ENCODE measurements at places on chromosomes 11 and 22. TPM values are rescaled to one million over a fixed set of nuclear protein-coding genes. Genes with fewer than 3 reads are reported as not detected.

Gene MN1
- 6.5 TPM for total RNA-seq

Gene APOL5
- total RNA-seq = not detected

Gene CSNK2A3
- 2.6 TPM for total RNA-seq

Gene NEFH
- 1.0 TPM for total RNA-seq

GRCh38 chr11:73320763-73321603, 12.9 kb downstream of the ARHGEF17 start:
- no peak for DNase-seq
- no peaks in the 10 kb centered on the region for H3K27me3 ChIP-seq
- no peaks in the 10 kb centered on the region for H3K36me3 ChIP-seq
- peak overlapping the region; percentile 68 for H3K27ac ChIP-seq

DNA sequence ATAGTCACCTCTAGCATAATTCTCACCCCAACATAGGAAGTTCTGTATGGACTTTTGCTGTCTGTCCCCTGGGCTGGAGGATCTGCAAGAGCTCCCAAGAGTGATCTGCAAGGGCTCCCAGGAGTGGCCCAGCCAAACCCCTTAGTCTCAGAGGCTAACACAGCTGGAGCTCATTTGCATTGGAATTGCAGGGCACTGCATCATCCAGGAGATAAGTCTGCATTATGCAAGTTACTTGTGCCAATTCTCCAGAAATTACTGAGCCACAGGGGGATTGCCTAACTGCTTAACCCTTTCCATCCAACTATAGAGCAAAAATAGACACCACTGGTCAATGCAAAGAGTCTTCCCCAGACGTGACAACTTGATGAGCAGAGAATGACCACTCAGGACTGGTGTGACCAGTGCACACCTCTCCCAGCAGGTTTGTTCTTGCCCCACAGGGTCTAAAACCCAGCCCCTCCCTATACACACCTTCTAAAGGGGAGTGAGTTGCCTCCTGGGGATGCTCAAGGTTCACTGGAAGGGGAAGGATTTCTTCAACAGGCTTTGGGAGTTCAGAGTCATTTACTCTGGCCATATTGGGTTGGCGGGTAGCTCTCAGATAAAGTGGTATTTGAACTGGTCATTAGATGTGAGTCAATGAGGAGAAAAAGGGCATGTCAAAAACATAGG, 38.4 kb downstream of the POU2AF3 start:
- H3K4me1 ChIP-seq = peaks cover 13% of the 10 kb centered on the region
- H3K4me3 ChIP-seq = no peak overlapping the region
- H3K36me3 ChIP-seq = no peaks in the 10 kb centered on the region
- H3K27me3 ChIP-seq = no peaks in the 10 kb centered on the region

GRCh38 chr22:48043581-48043980, 1281.1 kb downstream of the TBC1D22A start:
- no peak overlapping the region for H3K27ac ChIP-seq
- no peaks in the 10 kb centered on the region for H3K4me1 ChIP-seq
- H3K36me3 ChIP-seq = no peaks in the 10 kb centered on the region
- DNase-seq = no peak
- peaks cover 14% of the 10 kb centered on the region for H3K27me3 ChIP-seq

GRCh38 chr11:61140416-61140815, 20.8 kb downstream of the VPS37C start:
- H3K4me1 ChIP-seq = peaks cover 33% of the 10 kb centered on the region
- H3K27ac ChIP-seq = no peak overlapping the region
- H3K27me3 ChIP-seq = no peaks in the 10 kb centered on the region
- DNase-seq = no peak
- H3K4me3 ChIP-seq = no peak overlapping the region

DNA sequence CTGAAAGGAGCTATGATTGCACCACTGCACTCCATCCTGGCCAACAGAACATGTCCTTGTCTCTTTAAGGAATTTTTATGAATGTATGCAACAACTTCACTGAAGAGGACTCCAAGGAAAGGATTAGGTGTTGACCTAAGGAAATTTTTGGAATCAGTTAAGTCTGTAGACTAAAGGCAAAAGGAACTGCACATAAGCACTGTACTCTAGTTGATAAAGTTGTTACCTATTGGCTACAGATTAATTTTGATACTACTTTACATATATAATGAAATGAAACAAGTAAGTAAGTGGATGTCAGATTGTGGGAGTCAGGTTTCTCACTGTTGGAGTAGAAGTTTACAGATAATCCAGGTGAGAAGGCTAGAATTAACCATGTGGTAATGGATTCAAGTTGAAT, 36.5 kb downstream of the TUG1 start:
- no peaks in the 10 kb centered on the region for H3K27me3 ChIP-seq
- no peak overlapping the region for H3K27ac ChIP-seq
- no peaks in the 10 kb centered on the region for H3K4me1 ChIP-seq
- no peaks in the 10 kb centered on the region for H3K36me3 ChIP-seq

- H3K4me1 ChIP-seq = peaks cover 4% of the 10 kb centered on the region
- no peaks in the 10 kb centered on the region for H3K27me3 ChIP-seq
- no peak overlapping the region for H3K27ac ChIP-seq
- DNase-seq = no peak
- H3K36me3 ChIP-seq = peaks cover 100% of the 10 kb centered on the region
- H3K4me3 ChIP-seq = no peak overlapping the region
Measured at GRCh38 chr22:38296372-38296771, 20.9 kb downstream of the CSNK1E start.

GRCh38 chr11:130123414-130124040, 36.1 kb upstream of the ST14 start:
- no peak overlapping the region for H3K4me3 ChIP-seq
- peak overlapping the region; percentile 78 for H3K27ac ChIP-seq
- peaks cover 71% of the 10 kb centered on the region for H3K4me1 ChIP-seq
- DNase-seq = no peak

DNA sequence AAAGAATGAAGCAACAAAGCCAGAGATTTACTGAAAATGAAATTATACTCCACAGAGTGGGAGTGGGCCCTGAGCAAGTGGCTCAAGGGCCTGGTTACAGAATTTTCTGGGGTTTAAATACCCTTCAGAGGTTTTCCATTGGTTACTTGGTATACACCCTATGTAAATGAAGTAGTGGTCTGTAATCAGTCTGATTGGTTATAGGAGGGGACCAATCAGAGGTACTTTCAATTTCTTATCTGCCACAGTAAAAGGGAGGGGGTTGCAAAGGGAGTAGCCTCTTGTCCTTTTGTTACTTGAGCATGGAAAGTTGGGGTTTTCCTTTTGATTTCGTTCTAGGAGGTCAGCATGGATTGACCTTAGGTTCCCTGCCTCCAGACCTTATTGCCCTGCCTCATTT, 63.5 kb downstream of the ATM start:
- H3K4me1 ChIP-seq = no peaks in the 10 kb centered on the region
- H3K27me3 ChIP-seq = no peaks in the 10 kb centered on the region
- peaks cover 96% of the 10 kb centered on the region for H3K36me3 ChIP-seq
- H3K27ac ChIP-seq = no peak overlapping the region

DNA sequence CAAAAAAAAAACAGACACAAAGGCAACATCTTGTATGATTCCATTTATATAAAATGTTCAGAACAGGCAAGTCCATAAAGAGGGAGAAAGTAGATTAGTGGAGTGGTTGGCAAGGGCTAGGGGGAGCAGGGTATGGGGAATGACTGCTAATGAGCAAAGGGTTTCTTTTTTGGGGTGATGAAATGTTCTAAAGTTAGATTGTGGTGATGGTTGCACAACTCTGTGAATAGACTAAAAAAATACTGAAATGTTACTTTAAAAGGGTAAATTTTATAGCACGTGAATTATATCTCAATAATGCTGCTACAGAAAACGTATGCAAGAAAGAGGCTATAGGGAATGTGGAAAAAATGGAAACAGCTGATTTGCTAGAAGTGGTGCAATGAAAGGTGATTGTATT, 155.1 kb downstream of the TENM4 start:
- H3K36me3 ChIP-seq = no peaks in the 10 kb centered on the region
- no peaks in the 10 kb centered on the region for H3K27me3 ChIP-seq
- H3K4me1 ChIP-seq = no peaks in the 10 kb centered on the region
- H3K27ac ChIP-seq = no peak overlapping the region
- no peak overlapping the region for H3K4me3 ChIP-seq

DNA sequence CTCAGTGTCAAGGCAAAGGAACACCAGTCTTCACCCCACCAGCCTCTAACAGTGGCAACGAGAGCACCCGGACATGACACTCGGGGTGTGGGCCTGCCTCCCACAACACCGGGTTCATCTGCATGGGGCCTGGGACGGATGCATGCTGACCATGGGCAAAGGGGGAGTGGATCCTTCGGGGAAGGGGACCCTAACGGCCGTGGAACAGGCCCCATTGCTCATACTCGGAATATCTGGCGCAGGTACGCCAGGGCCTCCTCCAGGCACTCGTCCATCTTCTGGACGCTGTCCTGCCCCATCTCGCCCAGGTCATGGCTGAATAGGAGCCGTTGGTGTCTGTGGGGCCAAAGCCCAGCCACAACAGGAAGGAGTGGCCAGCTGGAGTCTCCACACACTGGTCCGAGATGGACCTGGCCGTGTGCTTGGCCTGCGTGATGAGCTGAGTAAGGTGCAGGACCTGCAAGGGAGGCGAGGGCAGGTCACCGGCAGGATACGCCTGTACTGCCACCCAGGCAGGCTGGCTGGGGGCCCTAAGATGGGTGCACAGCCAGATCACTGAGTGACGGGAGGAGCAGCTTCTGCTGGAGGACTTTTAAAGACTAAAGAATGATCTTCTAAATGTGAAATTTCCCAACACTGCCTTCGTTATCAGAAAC, 96.8 kb downstream of the MED15 start:
- peaks cover 9% of the 10 kb centered on the region for H3K4me1 ChIP-seq
- H3K4me3 ChIP-seq = no peak overlapping the region
- DNase-seq = peak; percentile 21
- H3K27ac ChIP-seq = no peak overlapping the region

DNA sequence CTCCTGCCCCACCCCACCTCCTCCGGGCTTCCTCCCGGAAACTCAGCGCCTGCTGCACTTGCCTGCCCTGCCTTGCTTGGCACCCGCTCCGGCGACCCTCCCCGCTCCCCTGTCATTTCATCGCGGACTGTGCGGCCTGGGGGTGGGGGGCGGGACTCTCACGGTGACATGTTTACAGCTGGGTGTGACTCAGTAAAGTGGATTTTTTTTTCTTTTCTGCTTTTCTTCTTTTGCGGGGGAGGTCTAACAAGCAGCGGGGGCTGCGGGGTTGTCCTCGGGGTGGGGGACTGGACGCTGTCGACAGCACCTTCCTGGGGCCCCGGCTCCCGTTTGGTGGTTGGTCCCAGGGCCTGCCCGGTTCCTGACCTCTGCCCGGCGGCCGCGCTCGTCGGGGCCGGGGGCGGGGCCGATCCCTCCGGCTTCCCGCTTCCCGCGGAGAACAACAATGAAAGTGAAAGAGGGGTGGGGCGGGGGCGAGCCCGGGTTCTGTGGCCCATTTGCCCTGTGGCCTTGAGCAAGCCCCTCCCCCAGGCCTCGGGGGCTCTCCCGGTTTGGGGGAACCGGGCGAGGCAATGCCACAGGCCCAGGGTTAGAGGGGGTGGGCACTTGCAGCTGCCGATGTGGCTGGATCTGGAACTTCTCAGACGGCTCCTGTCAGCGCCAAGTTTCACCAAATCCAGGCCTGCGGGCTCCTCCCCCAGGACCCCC, 975 bp upstream of the MDK start:
- H3K36me3 ChIP-seq = peaks cover 19% of the 10 kb centered on the region
- peak overlapping the region; percentile 76 for H3K27ac ChIP-seq
- no peaks in the 10 kb centered on the region for H3K27me3 ChIP-seq
- peak; percentile 86 for DNase-seq

DNA sequence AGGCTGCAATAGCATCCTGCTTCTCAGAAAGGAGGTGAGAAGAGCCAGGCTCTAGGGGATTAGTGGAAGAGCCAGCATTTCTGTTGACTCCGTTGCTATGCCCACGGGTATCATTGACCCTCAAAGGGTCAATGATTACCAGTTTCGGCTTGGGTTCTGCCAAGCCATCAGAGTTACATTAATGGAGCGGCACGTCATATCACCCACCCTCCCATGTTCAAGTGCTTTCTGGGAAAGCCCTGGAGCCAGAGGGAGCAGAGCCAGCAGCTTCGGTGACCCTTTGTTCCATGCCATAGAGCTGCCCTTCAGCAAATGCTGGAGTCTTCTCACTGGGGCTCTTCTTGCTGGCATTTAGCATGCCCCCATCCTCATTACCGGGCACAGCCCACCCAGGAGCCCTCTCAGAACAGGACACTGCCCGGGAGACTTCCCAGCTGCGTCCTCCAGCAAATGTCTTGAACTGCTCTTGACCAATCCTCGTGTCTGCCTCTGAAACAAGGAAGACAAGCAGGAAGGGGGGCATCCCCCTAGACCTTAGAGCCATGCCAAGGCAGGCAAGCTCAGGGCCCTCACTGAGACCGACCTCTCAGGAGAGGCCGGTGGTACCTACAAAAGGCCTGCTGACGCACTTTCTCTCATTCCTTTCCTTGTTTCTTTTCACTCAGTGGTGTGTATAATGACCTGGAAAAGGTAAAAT, 14.6 kb downstream of the KCNJ1 start:
- no peaks in the 10 kb centered on the region for H3K36me3 ChIP-seq
- no peak overlapping the region for H3K27ac ChIP-seq
- no peak overlapping the region for H3K4me3 ChIP-seq
- H3K4me1 ChIP-seq = no peaks in the 10 kb centered on the region
- no peak for DNase-seq
- H3K27me3 ChIP-seq = no peaks in the 10 kb centered on the region

DNA sequence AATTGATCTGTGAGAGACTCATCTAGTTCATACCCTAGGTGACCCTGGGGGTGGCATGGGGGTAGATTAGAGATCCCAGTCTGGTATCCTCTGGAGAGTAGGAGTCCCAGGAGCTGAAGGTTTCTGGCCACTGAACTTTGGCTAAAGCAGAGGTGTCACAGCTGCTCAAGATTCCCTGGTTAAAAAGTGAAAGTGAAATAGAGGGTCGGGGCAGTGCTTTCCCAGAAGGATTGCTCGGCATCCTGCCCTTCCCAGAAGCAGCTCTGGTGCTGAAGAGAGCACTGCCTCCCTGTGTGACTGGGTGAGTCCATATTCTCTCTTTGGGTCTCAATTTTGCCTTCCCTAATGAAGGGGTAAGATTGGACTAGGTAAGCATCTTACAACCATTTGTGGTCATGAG, 653 bp downstream of the IL18BP start:
- DNase-seq = no peak
- peak overlapping the region; percentile 49 for H3K4me3 ChIP-seq
- H3K27ac ChIP-seq = peak overlapping the region; percentile 73
- H3K36me3 ChIP-seq = peaks cover 43% of the 10 kb centered on the region

GRCh38 chr11:129316781-129317180, 58.9 kb upstream of the BARX2 start:
- H3K36me3 ChIP-seq = no peaks in the 10 kb centered on the region
- peak overlapping the region; percentile 68 for H3K27ac ChIP-seq
- DNase-seq = no peak
- H3K4me3 ChIP-seq = no peak overlapping the region
- H3K27me3 ChIP-seq = no peaks in the 10 kb centered on the region

GRCh38 chr11:107908211-107908610, 20.0 kb upstream of the RAB39A start:
- H3K4me1 ChIP-seq = no peaks in the 10 kb centered on the region
- DNase-seq = no peak
- H3K4me3 ChIP-seq = no peak overlapping the region

- peak; percentile 75 for DNase-seq
- H3K36me3 ChIP-seq = no peaks in the 10 kb centered on the region
- H3K4me1 ChIP-seq = peaks cover 11% of the 10 kb centered on the region
- H3K27me3 ChIP-seq = no peaks in the 10 kb centered on the region
Measured at GRCh38 chr11:75532200-75533048, 6.7 kb upstream of the GDPD5 start.

GRCh38 chr22:46545086-46545792, 7.8 kb upstream of the CELSR1 start:
- no peak for DNase-seq
- H3K4me1 ChIP-seq = peaks cover 52% of the 10 kb centered on the region
- H3K27me3 ChIP-seq = peaks cover 5% of the 10 kb centered on the region
- no peaks in the 10 kb centered on the region for H3K36me3 ChIP-seq
- no peak overlapping the region for H3K27ac ChIP-seq

- H3K27ac ChIP-seq = no peak overlapping the region
- no peaks in the 10 kb centered on the region for H3K4me1 ChIP-seq
- H3K4me3 ChIP-seq = no peak overlapping the region
- H3K27me3 ChIP-seq = no peaks in the 10 kb centered on the region
Measured at GRCh38 chr11:33000181-33000580, 15.5 kb upstream of the DEPDC7 start.
